ENCODE measurements at places on chromosomes 11 and 22.

DNA sequence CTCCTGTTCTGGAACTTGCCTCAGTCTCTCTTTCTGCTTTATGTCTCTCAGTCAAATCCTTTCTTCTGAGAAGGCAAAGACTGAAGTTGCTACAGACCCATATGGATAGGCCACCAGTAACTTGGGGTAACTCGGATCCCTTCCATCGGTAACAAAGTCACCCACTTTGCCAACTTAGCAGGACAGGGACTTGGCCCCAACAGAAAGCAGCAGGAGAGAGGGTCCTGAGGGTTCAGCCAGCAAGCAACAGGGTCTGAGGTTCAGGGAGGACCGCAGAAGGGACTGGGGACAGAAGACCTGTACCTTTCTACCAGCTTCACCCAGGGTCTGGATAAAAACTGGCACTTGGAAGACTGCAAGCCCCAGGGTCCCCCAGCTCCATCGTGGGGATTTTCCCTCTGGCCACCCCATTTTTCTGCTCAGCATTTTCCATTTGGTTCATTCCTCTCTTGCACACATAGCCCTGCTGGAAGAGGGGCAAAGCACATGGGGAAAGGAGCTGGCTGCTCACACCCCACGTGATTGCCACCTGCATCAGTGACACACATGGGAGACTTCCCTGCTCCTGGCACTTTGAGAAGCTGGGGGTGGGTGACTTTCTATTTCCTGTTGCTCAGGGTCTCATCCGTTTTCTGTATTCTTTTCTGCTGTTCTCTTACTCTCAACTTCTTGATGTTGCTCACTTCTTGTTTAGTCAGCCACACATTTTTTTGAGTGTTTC is 34.6 kb upstream of the GNAZ start:
- no peak for DNase-seq

DNA sequence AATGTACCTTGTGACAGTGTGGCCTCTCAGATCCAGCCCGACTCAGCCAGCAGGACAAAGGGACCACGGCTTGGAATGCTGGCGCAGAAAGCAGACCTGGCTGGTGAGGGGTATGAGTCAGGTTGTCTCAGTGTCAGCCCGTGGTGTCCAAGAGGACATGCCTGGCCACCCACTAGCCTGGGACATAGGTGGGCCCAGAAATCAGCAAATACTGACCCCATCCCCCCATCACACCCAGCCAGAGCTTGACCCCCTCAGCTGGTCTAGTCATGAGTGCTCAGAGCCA is 4.5 kb downstream of the BANF1 start:
- no peak for DNase-seq

GRCh38 chr11:134278356-134278755 is 2.2 kb downstream of the GLB1L3 start:
- DNase-seq: no peak

GRCh38 chr22:19868773-19869471 is 14.2 kb upstream of the GNB1L start:
- peak; percentile 85 for DNase-seq

- DNase-seq: no peak
Measured at GRCh38 chr11:122340607-122341290, 224.7 kb upstream of the BLID start.

DNA sequence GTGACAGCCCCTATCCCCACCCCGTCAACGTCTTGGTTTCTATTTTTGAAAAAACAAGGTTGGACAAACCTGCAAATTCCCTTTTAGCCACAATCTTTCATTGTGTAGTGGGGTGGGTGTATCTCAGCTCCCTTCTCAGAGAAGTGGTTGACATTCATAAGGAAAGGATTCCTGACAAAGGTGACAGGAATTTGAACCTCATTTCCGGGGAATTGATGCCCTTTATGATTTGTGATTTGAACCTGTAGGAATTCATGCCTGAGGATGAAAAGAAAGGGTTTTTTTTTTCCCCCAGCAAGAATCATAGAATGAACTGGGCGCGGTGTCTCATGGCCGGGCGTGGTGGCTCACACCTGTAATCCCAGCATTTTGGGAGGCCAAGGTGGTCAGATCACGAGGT is 14.5 kb downstream of the YPEL4 start:
- DNase-seq: no peak

DNA sequence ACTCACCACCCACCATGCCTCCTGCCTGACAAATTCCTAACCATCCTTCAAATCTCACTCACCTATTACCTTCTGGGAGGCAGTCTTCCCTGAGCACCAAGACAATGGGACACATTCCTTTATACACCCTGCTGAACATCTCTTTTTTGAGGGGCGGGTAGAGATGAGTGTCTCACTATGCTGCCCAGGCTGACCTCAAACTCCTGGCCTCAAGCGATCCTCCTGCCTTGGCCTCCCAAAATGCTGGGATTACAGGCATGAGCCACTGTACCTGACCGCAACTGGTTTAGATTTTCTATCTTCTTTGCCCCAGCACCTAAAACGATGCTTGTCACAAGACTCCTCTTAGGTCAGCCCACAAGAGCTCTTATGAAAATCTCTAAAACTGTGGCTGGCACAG is 7.1 kb downstream of the TIMM10 start:
- no peak for DNase-seq
